Kidney glomerular epithelial cell (primary cell): ENCODE measurements at places on chromosomes 11 and 22.

DNA sequence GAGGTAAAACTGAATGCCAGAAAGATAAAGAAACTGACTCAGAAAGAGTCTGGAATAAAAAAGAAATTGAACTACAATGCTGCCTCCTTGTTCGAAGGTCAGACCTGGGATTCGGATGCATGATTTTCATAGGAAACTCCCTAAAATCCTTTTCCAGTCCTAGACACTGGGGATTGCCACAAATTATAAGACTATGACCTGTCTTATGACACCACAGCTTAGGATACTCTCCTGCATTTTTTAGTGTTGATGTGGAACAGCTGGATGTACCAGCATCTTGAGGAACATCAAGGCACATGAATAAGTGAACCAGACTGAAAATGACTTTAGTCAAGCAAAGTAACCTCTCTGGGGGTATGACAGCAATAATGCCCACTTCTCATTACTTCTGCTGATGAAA is 9.0 kb downstream of the KIRREL3 start:
- peak; percentile 86 for DNase-seq

DNA sequence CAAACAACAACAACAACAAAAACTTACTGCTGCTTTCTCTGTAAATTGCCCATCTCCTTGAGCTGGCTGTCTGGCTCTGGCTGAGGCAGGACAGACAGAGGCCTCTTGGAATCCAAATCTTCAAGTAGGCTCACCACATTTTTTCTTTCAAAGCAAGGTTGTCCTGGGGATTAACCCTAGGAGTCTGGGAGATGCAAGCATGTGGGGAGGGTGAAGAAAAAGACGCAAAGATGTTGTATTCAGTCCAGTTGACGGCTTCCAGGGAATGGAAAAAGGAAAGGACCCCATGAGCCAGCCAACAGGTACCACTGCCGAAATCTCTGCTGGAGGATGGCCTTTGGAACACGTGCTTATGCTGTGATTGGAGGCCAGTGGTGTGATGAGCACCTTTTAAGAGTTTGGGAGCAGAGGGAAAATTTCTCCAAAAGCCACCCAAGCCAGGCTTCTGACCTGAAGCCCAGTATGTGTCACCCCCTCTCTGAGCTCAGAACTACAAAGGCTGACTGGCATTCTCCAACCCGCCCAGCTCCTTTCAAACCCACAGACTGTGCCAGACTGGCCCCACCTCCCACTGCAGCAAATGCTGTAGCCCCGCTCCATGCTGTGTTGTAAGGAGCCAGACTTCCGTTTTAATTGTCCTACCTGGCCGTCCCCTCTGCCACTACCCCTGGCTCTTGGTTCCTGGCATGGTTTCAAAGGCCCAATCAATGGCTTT is 10.8 kb downstream of the BLID start:
- no peak for DNase-seq

- DNase-seq = no peak
Observed at GRCh38 chr11:19790831-19791552, 78.4 kb downstream of the NAV2 start.

GRCh38 chr11:75055511-75055910 is 41.2 kb downstream of the OR2AT4 start:
- no peak for DNase-seq

GRCh38 chr11:2221591-2221990 is 48.8 kb downstream of the ASCL2 start:
- DNase-seq = no peak

GRCh38 chr22:36966851-36967540 is 52.3 kb downstream of the TST start:
- no peak for DNase-seq

- DNase-seq = no peak
Observed at GRCh38 chr11:68038226-68038717, 553 bp upstream of the TCIRG1 start.

DNA sequence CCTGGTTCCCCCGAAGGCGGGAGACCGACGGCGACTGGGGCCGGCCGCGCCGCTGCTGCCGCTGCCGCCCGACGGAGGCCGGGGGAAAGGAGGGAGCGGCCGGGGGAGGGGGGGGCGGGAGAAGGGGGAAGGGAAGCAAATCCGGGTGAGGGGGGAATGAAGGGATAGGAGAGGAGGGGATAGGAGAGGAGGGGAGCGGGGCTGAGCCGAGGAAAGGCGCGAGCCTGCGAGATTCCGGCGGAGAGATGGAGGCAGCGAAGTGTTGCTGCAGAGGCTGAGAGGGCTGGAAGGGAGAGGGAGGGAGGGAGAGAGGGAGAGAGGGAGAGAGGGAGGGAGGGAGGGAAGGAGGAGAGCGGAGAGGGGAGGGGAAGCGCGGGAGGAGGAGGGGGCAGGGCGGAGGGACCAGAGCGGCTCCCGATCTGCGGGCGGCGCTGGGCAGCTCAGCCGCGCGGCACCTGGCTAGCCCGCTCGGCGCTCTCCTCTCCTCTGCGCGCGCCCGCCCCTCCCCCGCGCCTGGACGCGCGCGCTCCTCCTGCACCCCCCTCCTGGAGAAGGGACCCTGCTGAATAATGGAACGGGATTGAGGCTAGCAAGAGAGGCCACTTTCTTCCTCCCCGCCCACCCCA is 52.3 kb downstream of the SLC22A12 start:
- DNase-seq = no peak

GRCh38 chr11:134224710-134225664 is 516 bp downstream of the VPS26B start:
- DNase-seq = no peak

DNA sequence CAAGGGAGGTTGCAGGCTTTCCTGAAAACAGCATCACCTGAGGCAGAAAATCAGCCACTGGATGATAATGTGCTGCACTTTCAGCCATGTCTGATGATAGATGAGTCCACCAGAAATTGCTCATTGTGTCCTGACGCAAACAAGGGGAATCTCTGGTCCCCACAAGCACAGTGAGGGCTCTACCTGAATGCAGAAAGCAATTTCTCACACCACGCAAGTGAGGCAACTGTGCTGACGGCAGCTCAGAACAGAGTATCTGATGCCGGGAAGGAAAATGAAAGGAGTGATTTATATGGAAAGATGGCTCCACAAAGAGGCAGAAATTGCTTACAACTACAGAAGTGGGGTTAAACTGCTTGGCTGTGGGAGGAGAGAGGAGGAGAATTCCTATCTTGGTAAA is 867.1 kb downstream of the OPCML start:
- DNase-seq = no peak

DNA sequence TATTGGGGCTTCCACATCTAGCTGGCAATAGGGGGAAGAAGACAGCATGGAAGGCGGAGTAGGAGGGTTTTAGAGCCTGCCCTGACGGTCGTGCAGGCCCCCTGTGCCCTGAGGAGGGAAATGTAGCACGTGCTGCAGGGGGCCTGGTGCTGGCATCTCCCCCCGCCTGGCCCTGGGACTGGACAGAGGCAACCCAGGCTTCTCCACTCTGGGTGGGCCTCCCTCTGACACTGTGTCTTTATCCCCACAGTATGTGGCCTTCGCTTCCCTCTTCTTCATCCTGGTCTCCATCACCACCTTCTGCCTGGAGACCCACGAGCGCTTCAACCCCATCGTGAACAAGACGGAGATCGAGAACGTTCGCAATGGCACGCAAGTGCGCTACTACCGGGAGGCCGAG is 36.8 kb downstream of the KCNC1 start:
- no peak for DNase-seq

DNA sequence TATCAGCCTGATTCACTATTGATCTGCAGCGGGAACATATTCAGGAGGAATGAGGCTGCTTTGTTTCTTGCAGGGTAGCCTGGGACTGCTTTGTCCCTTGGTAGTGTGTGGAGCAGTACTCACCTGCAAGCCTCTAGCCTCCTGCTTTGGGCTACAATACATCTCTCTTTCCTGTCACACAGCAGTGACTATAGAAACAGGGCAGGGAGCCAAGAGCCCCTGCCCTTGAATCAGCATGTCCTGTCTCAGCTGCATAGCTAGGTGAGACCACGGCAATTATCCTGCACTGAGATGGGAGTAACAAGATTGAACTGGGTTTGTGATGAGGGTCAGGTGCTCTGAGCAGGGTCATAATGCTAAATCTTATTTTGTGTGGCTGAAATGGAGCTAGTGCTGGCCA is 191.9 kb downstream of the NELL1 start:
- no peak for DNase-seq

- no peak for DNase-seq
Observed at GRCh38 chr11:87265979-87266378, 228.2 kb downstream of the TMEM135 start.

DNA sequence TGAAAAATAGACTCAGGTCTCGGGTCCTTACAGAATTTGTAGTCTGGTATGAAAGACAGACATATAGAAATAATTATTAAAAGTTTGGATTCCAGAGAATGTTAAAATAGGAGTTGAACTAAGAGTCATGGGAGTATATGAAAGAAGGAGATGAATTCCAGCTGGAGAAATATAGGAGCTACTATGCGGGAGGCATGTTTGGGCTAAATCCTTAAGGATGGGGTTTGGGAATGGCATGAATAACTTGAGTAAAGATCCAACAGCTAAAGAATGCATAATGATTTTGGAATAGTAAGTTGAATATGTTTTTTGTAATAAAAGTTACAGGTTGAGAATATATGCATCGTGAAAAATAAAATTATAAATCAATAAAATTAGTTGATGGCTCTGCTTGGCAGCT is 129.4 kb upstream of the SLC5A12 start:
- DNase-seq = no peak

GRCh38 chr22:46788441-46789172 is 26.2 kb downstream of the TBC1D22A start:
- no peak for DNase-seq

GRCh38 chr22:32469799-32470212 is 4.8 kb upstream of the FBXO7 start:
- DNase-seq = peak; percentile 54
